Activated naive CD4-positive, alpha-beta T cell (primary cell): ENCODE measurements at places on chromosomes 11 and 22.

DNA sequence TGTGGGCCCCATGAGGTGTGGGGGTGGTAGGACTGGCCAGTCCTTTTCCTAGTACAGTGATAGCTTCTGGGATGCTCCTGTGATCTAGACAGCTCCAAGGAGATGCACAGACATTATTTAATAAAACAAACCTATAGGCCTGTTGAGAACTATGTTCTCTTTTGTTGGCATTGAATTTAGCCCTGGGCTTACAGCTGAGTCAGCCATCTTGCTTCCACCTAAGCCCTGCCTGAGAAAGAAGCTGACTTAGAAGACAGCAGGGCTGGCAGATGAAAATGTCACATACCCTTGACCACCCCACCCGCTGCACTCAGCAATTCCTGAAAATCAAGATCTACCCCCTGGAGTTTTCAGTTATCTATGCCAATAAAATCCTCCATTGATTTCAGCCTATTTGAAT lies 353.2 kb downstream of the CADM1 start:
- no peak for DNase-seq

GRCh38 chr11:122737951-122738693 lies 82.6 kb downstream of the UBASH3B start:
- no peak for DNase-seq

- DNase-seq, result no peak
Observed at GRCh38 chr11:29231991-29232390, 784.8 kb downstream of the KCNA4 start.

- no peak for DNase-seq
Observed at GRCh38 chr11:120940160-120940848, 83.6 kb upstream of the TBCEL start.

DNA sequence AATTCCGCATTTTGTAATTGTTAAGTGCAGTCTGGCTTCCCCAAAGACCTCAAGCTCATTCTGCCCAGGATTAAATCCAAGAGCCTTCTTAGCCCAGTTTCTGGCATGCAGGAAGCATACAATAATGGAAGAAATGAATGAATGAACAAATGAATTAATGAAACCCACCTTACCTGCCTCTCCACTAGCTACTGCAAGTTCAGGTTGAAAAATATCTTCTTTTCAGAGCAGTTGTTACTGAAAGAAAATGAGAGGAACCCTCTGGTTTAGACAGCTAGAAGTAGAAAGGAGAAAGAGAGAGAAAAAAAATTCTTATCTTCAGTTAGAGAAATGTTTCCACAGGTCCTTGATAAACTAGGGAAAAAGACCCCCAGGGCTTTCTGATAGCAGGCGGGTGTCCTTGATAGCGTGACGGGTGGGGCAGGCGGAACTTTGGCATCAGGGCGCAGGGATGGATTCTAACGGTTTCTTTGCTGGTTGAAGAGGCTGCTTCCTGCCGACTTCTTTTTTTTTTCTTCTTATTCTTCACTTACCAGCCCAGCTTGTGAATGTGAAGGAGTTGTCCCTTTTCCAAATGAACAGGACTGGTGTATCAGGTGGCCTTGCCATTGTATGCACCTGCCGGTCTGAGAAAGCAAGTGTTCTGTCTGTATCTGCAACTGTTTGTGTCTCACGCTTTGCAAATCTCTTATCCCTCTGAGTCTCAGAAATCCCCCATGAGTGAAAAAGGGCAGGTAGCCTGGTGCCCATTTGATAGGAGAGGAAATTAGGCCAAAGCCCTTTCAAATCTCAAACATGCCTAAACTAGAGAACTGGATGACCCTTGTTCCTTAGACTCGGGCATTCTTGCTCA lies 10.0 kb downstream of the LMO2 start:
- no peak for DNase-seq

- no peak for DNase-seq
Observed at GRCh38 chr11:125253795-125254525, 89.4 kb downstream of the PKNOX2 start.

DNA sequence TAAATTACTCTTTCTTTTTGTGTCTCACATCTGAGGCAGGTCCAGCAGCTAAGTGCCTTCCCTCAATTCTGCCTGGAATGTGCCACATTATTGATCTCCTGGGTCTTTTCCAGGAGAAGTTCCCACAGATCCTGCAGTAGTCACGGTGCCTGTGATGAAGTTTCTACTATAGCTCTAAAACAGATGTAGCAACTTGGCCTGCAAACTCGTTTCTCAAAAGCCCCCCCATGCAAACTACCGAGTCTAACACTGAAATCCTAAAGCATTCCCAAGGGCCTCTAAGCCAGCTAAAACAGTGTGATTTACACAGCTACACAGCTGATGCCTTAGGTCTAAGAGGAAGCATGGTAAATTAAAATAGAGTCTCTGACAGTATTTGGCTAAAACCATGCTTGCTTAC lies 54.3 kb downstream of the DDI1 start:
- DNase-seq, result no peak

- no peak for DNase-seq
Observed at GRCh38 chr11:14980854-14981253, 8.7 kb upstream of the CALCA start.

- no peak for DNase-seq
Observed at GRCh38 chr11:19087658-19088057, 27.1 kb upstream of the MRGPRX2 start.

GRCh38 chr11:43975629-43976028 lies 33.2 kb downstream of the C11orf96 start:
- no peak for DNase-seq

GRCh38 chr11:48184452-48184851 lies 32.2 kb upstream of the OR4B1 start:
- DNase-seq, result no peak

- no peak for DNase-seq
Observed at GRCh38 chr22:45978275-45978713, 1.3 kb upstream of the WNT7B start.

GRCh38 chr11:35318977-35319925 lies 100.1 kb downstream of the SLC1A2 start:
- DNase-seq, result no peak

DNA sequence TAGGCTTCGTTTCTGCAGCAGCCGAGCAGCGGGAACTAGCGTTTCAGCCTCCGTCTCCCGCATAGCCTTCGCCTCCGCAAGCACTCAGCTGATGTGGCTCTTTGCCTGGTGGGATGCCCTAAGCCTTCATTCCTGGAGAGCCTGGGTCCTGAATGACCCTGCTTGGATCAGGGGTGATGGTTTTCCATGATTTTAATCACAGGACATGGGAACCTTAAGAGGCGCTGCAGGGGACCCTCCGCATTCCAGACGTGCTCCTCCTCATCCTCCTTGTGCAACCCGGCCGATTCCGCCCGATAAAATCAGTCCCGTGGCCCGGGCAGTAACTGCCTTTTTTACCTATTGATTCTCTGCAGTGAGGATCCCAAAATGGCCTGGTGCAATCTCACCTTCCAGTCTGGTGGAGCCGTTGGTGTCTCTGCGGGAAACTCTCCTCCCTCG lies 8.2 kb downstream of the C11orf21 start:
- no peak for DNase-seq
